Activated CD4-positive, alpha-beta memory T cell treated with anti-CD3 and anti-CD28 coated beads for 36 hours (primary cell): ENCODE measurements at places on chromosomes 5 and 9. TPM values are rescaled to one million over a fixed set of nuclear protein-coding genes. Genes with fewer than 3 reads are reported as not detected.

The ADRA1B gene
- total RNA-seq: not detected

GRCh38 chr9:105405514-105406131 lies 42.2 kb upstream of the FSD1L start:
- peaks cover 6% of the 10 kb centered on the region for H3K36me3 ChIP-seq
- peaks cover 25% of the 10 kb centered on the region for H3K4me1 ChIP-seq
- peak overlapping the region; percentile 43 for H3K27ac ChIP-seq
- H3K4me3 ChIP-seq: peak overlapping the region; percentile 7
- DNase-seq: peak; percentile 71

DNA sequence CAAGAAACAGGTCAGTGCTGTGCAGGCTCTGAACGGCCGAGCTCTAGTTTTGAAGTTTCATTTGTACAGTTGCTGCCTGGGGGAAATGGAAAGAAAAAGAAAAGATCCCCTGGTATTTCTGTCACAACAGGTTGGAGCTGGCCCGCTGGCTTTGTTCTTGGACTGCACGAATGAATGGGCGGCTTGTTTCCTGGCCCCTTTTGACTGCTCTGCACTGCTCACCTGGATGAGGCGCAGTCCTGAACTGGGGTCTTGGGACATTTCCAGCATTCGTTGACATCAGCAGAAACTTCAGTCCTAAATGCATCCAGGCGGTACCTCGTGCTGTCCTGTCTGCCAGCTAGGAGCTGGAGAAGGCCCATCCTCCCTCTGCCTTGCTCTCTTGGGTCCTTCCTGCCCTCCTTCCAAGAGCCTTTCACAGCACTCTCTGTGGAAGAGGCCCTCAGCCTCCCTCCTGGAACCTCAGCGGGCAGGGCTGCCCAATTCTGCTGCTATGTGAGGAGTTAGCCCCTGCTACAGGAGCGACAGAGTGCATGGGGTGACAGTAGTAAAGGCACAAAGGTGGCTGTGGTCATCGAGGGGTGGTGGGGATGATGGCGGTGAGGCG lies 189.2 kb downstream of the FSTL4 start:
- H3K27ac ChIP-seq: no peak overlapping the region
- H3K36me3 ChIP-seq: no peaks in the 10 kb centered on the region
- DNase-seq: no peak
- peaks cover 13% of the 10 kb centered on the region for H3K27me3 ChIP-seq
- no peak overlapping the region for H3K4me3 ChIP-seq

The DNAH5 gene
- total RNA-seq: not detected

- H3K27ac ChIP-seq: peak overlapping the region; percentile 92
- H3K27me3 ChIP-seq: no peaks in the 10 kb centered on the region
- no peak for DNase-seq
- H3K4me3 ChIP-seq: peak overlapping the region; percentile 97
Measured at GRCh38 chr9:69036799-69037198, 1.2 kb downstream of the FXN start.

GRCh38 chr5:120372899-120373298 lies 91.2 kb upstream of the PRR16 start:
- H3K4me1 ChIP-seq: no peaks in the 10 kb centered on the region
- DNase-seq: no peak
- no peak overlapping the region for H3K4me3 ChIP-seq
- H3K27ac ChIP-seq: no peak overlapping the region

The PCDHB9 gene
- total RNA-seq: not detected

DNA sequence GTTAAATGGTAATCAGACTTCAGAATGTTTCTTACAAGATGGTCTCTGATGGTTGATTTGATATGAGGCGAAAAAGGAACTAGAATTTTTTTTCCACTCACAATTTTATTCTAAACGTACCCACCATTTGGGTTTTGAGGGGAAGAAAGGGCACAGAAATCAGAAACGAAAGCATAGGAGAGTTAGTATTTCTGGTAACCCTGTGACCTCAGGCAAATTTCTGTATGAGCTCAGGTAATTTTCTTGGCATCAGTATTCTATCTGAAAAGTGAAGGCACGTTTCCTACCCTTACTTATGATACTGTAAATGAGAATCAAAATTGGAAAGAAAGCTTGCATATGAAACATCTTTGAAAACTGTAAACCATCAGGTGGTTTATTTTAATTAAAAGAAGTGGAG lies 26.5 kb downstream of the TMEFF1 start:
- H3K4me1 ChIP-seq: no peaks in the 10 kb centered on the region
- H3K27me3 ChIP-seq: no peaks in the 10 kb centered on the region
- no peak overlapping the region for H3K4me3 ChIP-seq
- no peak overlapping the region for H3K27ac ChIP-seq
- H3K36me3 ChIP-seq: peaks cover 2% of the 10 kb centered on the region
- no peak for DNase-seq

DNA sequence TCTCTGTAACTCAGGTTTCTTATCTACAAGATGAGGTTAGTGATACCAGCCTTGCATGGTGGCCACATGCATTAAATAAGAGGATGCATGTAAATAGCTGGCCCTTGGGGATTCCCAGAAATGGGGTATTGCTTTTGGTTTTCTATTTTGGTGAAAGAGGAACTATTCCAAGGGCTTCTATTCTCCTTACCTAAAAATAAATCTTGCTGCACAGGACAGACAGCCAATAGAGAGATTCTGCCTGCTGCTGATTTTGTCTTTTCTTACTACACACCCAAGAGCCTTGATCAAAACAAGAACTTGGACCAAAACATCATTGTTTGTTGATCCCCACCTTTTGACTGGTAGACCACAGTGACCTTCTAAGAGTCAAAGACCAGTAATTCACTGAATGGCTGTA lies 161.8 kb downstream of the PJA2 start:
- no peak for DNase-seq
- peaks cover 10% of the 10 kb centered on the region for H3K36me3 ChIP-seq
- no peak overlapping the region for H3K4me3 ChIP-seq
- no peak overlapping the region for H3K27ac ChIP-seq
- no peaks in the 10 kb centered on the region for H3K27me3 ChIP-seq
